CD14-positive monocyte (primary cell): ENCODE measurements at places on chromosomes 7 and 10.

- DNase-seq, result no peak
- H3K4me1 ChIP-seq, result no peaks in the 10 kb centered on the region
- no peak overlapping the region for H3K27ac ChIP-seq
- peaks cover 10% of the 10 kb centered on the region for H3K27me3 ChIP-seq
- no peaks in the 10 kb centered on the region for H3K36me3 ChIP-seq
Observed at GRCh38 chr7:158591944-158592343, 4.3 kb upstream of the PTPRN2 start.

GRCh38 chr10:48614481-48615390, 9.9 kb upstream of the ARHGAP22 start:
- H3K27me3 ChIP-seq, result no peaks in the 10 kb centered on the region
- H3K4me1 ChIP-seq, result peaks cover 7% of the 10 kb centered on the region
- no peak overlapping the region for H3K27ac ChIP-seq
- H3K36me3 ChIP-seq, result no peaks in the 10 kb centered on the region
- no peak overlapping the region for H3K4me3 ChIP-seq
- DNase-seq, result no peak

- no peak overlapping the region for H3K4me3 ChIP-seq
- H3K27ac ChIP-seq, result no peak overlapping the region
- H3K36me3 ChIP-seq, result no peaks in the 10 kb centered on the region
- no peaks in the 10 kb centered on the region for H3K4me1 ChIP-seq
- no peaks in the 10 kb centered on the region for H3K27me3 ChIP-seq
Observed at GRCh38 chr7:115462301-115463015, 540.6 kb downstream of the MDFIC start.

DNA sequence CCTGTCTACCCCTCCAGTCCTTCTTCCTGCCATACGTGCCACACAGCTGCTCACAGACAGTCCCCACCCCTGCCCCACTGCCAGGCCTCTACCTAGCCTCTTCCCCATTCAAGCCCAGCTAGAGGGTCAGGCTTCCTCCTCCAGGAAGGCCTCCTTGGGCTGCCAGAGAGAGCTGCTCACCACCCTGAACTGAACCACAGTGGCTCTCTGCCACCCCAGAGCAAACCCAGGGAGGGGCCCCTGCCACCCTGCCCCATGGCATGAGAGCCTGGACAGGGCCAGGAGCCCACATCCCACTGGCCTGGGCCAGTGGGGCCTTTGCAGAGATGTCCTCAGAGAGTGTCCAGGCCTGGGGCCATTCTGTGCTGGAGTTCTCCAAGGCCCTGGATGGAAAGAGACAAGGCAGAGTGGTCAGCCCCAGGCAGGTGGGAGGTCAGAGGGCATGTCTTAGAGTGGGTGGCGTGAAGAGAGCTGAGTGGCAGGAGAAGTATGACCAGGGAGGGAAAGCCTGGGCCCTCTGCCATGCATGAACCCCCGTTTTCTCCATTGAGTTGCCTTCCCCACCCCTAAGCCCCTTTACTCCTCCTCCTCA, 40.4 kb downstream of the TMEM270 start:
- H3K36me3 ChIP-seq, result no peaks in the 10 kb centered on the region
- no peak overlapping the region for H3K4me3 ChIP-seq
- no peak overlapping the region for H3K27ac ChIP-seq
- no peaks in the 10 kb centered on the region for H3K4me1 ChIP-seq

DNA sequence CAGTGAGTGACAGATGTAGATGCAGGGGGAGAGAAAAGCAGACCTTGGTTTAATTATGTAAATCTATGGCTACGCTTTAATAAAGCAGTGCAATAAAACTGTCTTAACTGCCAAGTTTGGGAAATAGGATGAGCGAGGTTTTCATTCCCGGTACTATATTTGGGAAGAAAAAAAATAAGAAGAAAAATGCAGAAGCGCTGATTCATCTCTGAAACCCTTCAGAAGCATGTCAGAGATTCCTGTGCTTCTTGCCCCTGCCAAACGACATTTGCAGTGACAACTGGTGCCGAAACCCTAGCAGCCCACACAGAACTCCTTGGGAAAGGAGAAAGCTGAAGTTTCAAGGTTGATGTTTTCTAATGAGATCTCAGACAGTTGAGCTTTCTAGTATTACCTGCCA, 380.7 kb downstream of the REEP3 start:
- H3K27me3 ChIP-seq, result no peaks in the 10 kb centered on the region
- no peak for DNase-seq
- no peaks in the 10 kb centered on the region for H3K36me3 ChIP-seq
- no peak overlapping the region for H3K4me3 ChIP-seq

GRCh38 chr7:2776401-2776800, 67.7 kb downstream of the GNA12 start:
- H3K27me3 ChIP-seq, result no peaks in the 10 kb centered on the region
- H3K4me3 ChIP-seq, result no peak overlapping the region
- no peak for DNase-seq
- no peak overlapping the region for H3K27ac ChIP-seq

GRCh38 chr7:87152897-87153641, 816 bp downstream of the DMTF1 start:
- H3K36me3 ChIP-seq, result peaks cover 2% of the 10 kb centered on the region
- peaks cover 17% of the 10 kb centered on the region for H3K4me1 ChIP-seq
- DNase-seq, result peak; percentile 56
- peak overlapping the region; percentile 87 for H3K4me3 ChIP-seq
- no peaks in the 10 kb centered on the region for H3K27me3 ChIP-seq
- H3K27ac ChIP-seq, result peak overlapping the region; percentile 99

DNA sequence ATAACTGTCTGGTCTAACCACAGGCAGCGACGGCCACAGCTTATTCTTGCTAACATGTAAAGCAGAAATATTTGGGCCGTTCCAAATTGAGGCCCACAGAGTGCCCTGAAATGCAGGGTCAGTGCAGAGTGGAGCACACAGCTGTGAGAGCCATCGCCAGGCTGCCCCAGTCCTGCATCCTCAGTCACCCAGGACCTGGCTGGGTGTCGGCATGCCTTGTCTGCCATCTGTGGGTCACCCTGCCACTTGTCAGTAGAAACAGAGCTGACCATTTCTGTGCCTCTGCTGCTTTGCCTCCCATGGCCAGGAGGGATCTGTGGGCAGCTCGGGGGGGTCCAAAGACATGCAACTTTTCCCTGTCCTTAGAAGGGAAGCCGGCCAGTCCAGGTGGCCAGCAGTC, 57.3 kb upstream of the BTBD16 start:
- H3K4me3 ChIP-seq, result no peak overlapping the region
- H3K4me1 ChIP-seq, result no peaks in the 10 kb centered on the region
- H3K27me3 ChIP-seq, result no peaks in the 10 kb centered on the region
- no peaks in the 10 kb centered on the region for H3K36me3 ChIP-seq

GRCh38 chr10:129055225-129055624, 411.8 kb upstream of the MGMT start:
- H3K4me1 ChIP-seq, result no peaks in the 10 kb centered on the region
- no peak overlapping the region for H3K4me3 ChIP-seq
- H3K27ac ChIP-seq, result no peak overlapping the region
- no peak for DNase-seq
- no peaks in the 10 kb centered on the region for H3K27me3 ChIP-seq

DNA sequence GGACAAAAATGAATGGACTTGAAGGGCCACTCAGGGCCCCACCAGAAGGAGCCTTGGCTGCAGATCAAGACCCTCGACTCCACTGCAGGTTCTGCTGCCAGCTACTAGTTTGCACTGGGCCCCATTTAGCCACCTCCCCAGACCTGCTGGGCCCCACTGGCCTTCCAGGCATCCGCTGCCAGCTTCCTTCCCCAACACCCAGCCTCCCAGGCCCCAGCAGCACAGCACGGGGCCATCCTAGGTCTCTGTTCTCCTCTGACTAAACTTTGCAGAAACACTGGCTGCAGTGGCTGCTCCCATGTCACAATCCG, 277.4 kb upstream of the KLF14 start:
- H3K4me1 ChIP-seq, result peaks cover 47% of the 10 kb centered on the region
- H3K36me3 ChIP-seq, result no peaks in the 10 kb centered on the region
- no peaks in the 10 kb centered on the region for H3K27me3 ChIP-seq
- peak; percentile 37 for DNase-seq
- H3K27ac ChIP-seq, result peak overlapping the region; percentile 61
- peak overlapping the region; percentile 56 for H3K4me3 ChIP-seq

DNA sequence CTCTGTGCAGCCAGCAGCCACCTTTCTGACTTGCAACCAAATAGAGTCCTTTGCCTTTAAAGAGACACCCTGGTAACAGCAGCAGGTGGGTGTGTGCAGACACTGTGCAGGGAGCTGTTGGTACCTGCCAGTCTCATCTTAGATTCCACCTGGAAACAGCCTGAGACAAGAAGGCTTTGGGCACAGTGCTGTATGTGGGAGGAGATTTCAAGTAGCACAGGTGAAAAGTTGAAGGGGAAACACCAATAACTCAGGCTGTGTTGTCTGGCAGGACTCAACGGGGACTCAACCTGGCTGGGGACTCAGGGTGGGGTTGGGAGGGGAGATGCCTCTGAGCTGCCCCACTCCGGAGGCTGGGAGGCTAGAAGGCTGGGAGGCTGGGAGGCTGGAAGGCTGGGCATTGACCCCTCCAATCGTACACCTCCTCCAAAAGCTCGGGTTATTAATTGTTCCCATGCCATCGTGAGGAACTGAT, 6.7 kb downstream of the CPXM2 start:
- H3K4me1 ChIP-seq, result no peaks in the 10 kb centered on the region
- DNase-seq, result no peak
- no peaks in the 10 kb centered on the region for H3K36me3 ChIP-seq
- no peak overlapping the region for H3K27ac ChIP-seq

DNA sequence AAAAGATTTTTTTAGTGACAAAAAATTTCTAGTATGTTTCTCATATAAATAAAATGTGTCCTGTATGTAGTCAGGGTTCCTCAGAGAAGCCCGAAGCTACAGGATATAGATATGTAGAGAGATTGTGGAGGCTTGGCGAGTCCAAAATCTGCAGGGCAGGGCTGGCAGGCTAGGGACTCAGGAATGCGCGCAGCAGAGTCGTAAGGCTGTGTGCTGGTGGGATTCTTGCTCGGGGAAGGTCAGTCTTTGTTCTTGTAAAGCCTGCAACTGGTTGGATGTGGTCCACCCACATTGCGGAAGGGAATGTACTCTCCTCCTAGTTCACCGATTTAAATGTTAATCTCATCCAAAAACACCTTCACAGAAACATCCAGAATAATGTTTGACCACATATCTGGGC, 30.6 kb downstream of the LHPP start:
- no peaks in the 10 kb centered on the region for H3K36me3 ChIP-seq
- peaks cover 17% of the 10 kb centered on the region for H3K4me1 ChIP-seq
- H3K27ac ChIP-seq, result no peak overlapping the region
- no peaks in the 10 kb centered on the region for H3K27me3 ChIP-seq

- no peaks in the 10 kb centered on the region for H3K4me1 ChIP-seq
- no peak overlapping the region for H3K27ac ChIP-seq
- no peak overlapping the region for H3K4me3 ChIP-seq
- H3K27me3 ChIP-seq, result no peaks in the 10 kb centered on the region
Observed at GRCh38 chr10:5622186-5622960, 44.0 kb downstream of the ASB13 start.

DNA sequence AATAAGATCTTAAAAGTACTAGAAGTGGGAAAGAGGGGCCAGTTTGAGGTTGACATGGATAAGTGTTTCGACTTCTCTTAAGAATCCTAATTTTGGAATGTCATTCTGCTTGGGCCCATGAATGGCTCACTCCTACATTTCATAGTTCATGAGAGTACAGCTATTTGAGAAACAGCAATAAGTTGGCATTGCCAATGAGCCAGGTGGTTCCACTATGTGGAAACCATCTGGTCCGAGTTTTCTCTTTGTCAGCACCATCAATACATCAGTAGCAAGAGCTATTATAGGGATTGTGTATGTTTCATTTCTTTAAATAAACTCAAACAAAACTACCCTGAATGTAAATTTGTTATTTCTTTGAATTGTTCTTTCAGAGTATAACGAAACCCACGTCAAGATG, 78.1 kb upstream of the NEBL start:
- H3K4me1 ChIP-seq, result no peaks in the 10 kb centered on the region
- no peaks in the 10 kb centered on the region for H3K36me3 ChIP-seq
- H3K4me3 ChIP-seq, result no peak overlapping the region

DNA sequence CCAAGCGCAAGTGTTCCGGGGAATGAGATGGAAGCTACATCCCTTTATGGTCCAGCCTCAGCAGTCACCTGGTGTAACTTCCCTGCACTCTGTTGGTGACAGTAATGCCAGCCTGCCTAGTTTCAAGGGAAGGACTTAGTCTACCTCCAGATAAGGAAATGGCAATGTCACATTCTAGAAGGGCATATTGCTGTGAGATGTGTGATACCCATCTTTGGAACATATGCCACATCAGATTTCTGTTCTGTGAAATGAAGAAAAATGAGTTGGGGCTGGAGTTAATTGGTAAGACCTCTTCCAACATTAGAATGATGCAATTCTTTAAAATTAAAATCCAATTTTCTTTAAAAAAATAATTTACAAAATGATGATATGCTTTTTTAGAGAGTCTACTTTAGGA, 212.0 kb downstream of the LRMDA start:
- DNase-seq, result no peak
- H3K27me3 ChIP-seq, result no peaks in the 10 kb centered on the region
- H3K27ac ChIP-seq, result no peak overlapping the region
- H3K4me3 ChIP-seq, result no peak overlapping the region

DNA sequence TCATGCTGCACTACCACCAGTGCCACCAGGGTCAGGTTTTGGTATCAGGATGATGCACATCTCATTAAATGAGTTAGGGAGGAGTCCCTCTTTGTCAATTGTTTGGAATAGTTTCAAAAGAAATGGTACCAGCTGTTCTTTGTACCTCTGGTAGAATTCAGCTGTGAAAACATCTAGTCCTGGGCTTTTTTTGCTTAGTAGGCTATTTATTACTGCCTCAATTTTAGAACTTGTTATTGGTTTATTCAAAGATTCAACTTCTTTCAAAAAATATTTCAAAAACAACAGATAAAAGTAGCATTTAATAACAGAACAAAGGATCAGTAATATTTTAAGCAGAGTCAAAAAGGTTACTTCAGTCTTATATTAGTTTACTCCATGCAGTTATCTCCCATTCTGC, 6.4 kb upstream of the ZNF716 start:
- H3K27me3 ChIP-seq, result no peaks in the 10 kb centered on the region
- no peaks in the 10 kb centered on the region for H3K4me1 ChIP-seq
- no peak overlapping the region for H3K4me3 ChIP-seq

GRCh38 chr10:100009793-100010676, at the start of gene DNMBP:
DNMBP (minus strand) TSS chr10:100009947; CDS start chr10:99972124, 37,823 bp downstream.
- H3K4me3 ChIP-seq, result peak within 1 kb of the TSS; percentile 84
- peak; percentile 82 for DNase-seq
- H3K4me1 ChIP-seq, result peaks cover 26% of the 10 kb centered on the region

GRCh38 chr10:49173853-49174252, 14.3 kb downstream of the TMEM273 start:
- H3K36me3 ChIP-seq, result no peaks in the 10 kb centered on the region
- H3K4me1 ChIP-seq, result peaks cover 59% of the 10 kb centered on the region
- H3K27me3 ChIP-seq, result no peaks in the 10 kb centered on the region
- no peak overlapping the region for H3K4me3 ChIP-seq

- no peak overlapping the region for H3K4me3 ChIP-seq
- no peaks in the 10 kb centered on the region for H3K36me3 ChIP-seq
- H3K27me3 ChIP-seq, result peaks cover 97% of the 10 kb centered on the region
- no peak for DNase-seq
- peaks cover 35% of the 10 kb centered on the region for H3K4me1 ChIP-seq
- no peak overlapping the region for H3K27ac ChIP-seq
Observed at GRCh38 chr10:93071674-93072224, 1.9 kb upstream of the CYP26A1 start.

- H3K27ac ChIP-seq, result no peak overlapping the region
- H3K4me1 ChIP-seq, result no peaks in the 10 kb centered on the region
- DNase-seq, result no peak
- H3K36me3 ChIP-seq, result no peaks in the 10 kb centered on the region
Observed at GRCh38 chr10:129792141-129792540, 171.9 kb downstream of the EBF3 start.

GRCh38 chr7:141624763-141625162, 73.6 kb downstream of the AGK start:
- H3K4me1 ChIP-seq, result no peaks in the 10 kb centered on the region
- H3K36me3 ChIP-seq, result peaks cover 12% of the 10 kb centered on the region
- no peaks in the 10 kb centered on the region for H3K27me3 ChIP-seq
- H3K27ac ChIP-seq, result no peak overlapping the region
- H3K4me3 ChIP-seq, result no peak overlapping the region
